Suprapubic skin (tissue), 4 donors: ENCODE measurements at places on chromosomes 16 and 17.

GRCh38 chr16:62620275-62620674 lies 584.0 kb upstream of the CDH8 start:
- DNase-seq: no peak

DNA sequence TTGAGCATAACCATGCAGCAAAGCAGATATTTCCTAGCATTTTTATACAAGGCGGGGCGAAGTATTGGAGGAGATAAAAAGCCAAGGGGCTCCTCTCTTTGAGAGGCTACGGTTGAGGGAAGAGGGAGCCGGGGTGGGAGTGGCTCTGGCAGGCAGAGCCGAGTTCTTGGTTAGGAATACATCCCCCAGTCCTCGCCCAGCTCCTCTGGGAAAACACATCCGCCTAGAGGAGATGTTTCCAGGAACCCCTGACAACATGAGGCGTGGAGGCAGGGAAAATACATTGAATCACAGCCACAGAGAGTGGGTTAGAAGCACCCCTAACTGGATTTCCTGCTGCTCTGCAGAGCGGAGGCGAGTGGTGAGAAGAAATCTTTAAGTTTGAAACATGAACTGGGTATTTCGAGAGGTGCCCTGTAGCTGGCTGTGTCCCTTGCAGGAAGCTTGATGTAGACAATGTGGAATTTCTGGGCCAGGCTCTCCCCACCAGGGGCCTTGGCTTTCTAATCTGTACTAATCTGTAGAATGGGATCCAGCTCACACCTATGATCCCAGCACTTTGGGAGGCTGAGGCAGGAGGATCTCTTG lies 27.3 kb downstream of the TTYH2 start:
- no peak for DNase-seq

DNA sequence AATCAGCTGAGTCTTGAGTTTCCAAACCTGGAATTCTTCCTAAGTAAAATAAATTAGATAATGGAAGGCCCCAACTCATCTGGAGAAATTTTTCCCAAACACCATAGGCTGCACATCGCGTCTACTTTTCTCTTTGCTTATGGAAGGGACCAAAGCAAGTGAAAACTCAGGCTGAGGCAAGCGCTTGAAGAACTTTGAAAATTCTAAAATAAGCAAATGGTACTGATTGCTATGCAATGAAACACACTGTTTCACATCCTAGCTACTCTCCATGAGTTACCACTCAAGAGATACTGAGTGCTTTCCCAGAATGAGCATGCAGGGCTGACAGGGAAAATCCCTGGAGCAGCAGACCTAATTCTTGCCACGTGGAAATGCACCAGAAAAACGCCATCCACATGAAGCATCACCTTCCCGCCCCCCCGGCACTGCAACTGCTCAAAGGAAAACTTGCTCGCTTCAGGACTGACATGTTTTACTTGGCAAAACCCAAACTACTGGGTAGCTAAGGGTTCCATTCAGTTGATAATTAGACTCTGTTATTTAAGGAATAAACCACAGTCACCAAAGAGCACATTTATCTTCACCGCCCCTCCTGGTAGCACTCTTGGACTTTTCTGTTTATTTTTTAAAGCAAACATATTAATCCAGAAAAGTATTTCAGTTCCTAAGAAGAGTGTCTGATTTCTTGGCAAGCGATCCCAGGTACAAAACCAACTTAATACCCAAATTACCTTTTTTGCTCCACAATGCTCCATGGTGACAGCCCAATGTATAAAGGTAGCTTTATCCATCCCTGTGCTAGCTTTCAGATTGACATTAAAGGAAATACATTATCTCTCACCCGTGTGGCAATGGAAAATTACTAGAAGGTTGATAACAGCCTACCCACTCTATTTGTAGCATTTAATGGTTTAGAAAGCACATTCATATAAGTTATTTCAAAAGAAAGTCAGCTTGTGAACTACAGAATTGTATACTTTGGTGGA lies 62.5 kb downstream of the WDR59 start:
- no peak for DNase-seq

DNA sequence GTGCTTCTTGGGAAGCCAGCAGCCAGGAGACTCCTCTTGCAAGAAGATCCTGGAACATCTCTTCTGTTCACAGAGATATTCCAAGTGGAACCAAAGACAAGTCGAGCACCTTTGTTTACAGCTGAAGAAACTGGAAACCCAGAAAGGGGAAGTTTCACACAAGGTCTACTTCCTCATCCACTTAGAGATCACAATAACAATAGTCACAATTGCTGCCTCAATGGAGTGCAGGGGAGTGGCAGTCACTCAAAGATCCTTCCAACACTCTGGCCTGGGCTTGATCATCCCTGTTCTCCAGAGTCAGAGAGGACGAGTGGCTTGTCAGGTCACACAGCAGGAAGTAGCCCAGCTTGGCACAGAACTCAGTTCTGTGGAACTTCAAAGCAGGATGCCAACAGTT lies 46.9 kb upstream of the SIAH1 start:
- no peak for DNase-seq

DNA sequence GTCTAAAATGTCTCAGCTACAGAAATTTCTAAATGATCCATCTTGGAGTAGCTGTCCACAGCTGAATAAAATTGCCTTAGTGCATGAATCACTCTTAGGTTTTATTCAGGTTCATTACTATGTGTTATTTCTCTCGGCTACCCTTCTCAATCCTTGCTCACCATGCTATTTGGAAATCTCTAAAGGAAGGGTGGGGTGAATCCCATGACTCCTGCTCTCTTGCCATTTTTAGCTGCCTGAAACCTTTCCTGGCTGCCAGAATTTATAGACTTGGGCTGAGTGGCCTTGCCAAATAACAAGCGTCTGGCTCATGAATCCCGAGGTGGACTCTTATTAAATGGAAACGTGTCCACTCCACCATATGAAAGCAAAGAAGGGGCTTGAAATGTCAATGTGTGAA lies 936.1 kb upstream of the SOX9 start:
- DNase-seq: no peak

GRCh38 chr16:19898166-19898565 lies 13.5 kb upstream of the GPRC5B start:
- DNase-seq: no peak

GRCh38 chr16:49786926-49787557 lies 68.9 kb downstream of the ZNF423 start:
- no peak for DNase-seq

DNA sequence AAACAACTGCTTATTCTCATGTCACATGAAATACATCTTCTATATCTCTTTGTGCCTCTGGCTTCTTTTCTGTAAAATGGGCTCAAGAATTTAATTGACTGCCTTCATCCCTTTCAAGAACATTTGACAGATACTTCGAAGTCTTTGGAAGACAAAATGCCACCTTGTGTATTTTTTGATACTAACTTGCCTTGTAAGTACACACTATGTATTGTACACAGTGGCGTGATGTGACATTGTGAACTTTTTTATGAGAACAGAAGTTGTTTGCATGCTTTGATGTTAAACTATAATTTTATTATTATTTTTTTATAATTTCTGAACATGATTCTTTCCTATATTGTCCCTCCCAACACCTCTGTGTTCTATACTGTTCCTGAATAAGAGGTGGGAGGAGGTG lies 73.7 kb downstream of the MAP2K4 start:
- no peak for DNase-seq

DNA sequence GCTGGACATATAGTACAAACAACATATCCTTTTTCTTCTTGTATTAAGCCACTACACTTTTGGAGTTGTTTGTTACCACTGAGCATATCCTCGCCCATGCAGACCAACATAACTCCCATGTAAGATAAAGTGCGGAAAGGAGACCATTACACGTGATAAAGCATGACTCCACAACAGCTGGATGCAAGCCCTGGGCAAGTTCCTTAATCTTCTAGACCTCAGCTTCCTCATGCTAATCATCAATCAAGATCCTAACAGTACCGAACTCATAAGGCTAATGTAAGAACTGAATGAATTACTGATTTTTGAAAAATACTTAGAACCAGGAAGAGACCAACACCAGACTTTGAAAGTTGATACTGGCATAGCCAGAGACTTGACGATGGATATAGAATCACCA lies 47.0 kb upstream of the GSG1L start:
- DNase-seq: peak; percentile 24

DNA sequence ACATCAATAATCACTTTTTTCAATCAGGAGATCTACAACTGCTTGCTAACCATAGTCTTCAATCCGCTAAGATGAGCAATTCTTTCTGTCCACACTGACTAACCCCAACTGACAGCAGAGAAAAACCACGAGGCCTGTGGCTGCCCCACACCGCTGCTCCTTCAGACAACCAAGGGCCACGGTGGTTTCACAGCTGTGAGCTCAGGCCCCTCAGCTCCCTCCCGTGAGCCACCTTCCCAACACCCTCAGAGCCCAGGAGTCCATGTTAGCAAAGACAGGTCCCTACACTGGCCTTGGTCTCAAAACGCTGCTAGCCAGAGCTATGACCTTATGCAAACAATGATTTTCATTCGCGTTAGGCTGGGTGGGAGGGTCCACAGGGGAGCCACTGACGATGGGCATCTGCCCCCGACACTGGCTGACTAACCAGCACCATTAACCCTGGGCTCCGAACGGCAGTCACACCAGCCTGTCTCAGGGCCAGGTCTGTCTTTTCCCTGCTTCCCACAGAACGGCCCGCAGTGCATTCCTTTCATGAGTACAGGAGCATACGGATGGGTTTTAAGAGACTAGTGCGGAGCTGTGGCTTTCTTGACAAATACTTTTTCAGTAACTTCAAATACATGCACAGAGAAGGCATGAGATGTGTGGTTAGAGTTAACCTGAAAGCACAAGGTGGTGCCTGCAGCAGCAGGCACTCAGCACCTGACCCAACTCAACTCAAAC lies 67.3 kb downstream of the ANKRD11 start:
- no peak for DNase-seq

DNA sequence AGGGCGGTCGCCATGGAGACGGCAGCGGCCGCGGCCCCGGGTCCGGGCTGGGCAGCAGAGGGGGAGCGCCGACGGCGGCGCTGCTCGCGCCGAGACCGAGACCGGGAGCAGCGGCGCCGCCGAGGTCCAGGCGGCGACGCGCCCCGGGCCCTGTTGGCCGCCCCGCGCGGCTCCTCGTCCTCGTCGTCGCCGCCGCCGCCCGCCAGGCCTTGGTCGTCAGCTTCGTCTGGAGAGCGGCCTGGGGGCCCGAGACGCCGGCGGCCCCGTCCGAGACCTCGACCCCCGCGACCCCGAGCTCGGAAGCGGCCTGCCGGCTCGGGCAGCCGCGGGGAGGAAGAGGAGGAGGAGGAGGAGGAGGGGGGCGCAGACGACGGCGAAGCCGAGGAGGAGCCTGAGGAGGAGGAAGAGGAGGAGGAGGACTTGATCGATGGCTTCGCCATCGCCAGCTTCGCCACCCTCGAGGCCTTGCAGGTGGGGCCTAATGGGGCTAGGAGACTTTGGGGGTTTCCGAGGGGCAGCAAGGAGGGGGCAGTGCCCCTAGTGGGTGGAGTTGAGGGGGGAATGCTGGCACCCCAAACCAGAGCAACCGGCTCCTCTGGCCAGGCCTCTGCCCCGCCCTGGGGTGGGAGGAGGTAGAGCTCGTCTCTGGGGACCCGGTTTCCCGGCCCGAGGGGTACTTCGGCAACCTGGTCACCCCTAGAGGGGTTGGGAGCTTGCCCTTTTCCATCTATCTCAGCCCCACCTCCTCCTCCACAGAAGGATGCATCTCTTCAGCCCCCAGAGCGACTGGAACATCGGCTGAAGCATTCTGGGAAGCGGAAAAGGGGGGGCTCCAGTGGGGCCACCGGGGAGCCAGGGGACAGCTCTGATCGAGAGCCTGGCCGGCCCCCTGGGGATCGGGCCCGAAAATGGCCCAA lies 1.5 kb downstream of the FBRS start:
- DNase-seq: no peak

DNA sequence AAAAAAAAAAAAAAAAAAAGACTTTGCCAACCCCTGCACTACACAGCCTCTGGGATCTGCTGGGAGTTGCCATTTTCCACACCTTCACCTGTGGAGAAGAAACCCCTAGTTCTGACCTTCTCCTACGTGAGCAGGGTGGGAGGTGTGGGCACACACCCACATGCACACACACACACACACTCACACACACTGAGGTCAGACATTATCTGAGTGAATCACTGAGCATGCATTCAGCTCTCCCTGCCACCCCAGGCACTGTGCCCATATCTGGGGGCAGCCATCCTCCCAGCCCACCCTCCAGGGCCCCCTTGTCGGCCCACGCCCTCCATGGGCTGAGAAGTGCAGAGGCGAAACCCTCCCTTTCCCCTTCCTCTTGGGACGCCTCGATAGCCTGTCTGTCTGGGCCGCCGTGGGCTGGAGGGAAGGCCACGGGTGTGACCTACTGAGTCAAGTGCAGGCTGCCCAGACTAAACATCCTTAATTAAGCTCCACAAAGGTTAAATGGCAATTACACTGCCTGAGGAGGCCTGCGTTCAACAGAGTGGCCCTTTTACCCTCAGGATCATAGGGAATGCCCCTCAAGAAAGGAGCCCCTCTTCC lies 143.8 kb downstream of the C16orf95 start:
- no peak for DNase-seq

GRCh38 chr17:37089956-37090355 lies 141.2 kb downstream of the AATF start:
- no peak for DNase-seq

DNA sequence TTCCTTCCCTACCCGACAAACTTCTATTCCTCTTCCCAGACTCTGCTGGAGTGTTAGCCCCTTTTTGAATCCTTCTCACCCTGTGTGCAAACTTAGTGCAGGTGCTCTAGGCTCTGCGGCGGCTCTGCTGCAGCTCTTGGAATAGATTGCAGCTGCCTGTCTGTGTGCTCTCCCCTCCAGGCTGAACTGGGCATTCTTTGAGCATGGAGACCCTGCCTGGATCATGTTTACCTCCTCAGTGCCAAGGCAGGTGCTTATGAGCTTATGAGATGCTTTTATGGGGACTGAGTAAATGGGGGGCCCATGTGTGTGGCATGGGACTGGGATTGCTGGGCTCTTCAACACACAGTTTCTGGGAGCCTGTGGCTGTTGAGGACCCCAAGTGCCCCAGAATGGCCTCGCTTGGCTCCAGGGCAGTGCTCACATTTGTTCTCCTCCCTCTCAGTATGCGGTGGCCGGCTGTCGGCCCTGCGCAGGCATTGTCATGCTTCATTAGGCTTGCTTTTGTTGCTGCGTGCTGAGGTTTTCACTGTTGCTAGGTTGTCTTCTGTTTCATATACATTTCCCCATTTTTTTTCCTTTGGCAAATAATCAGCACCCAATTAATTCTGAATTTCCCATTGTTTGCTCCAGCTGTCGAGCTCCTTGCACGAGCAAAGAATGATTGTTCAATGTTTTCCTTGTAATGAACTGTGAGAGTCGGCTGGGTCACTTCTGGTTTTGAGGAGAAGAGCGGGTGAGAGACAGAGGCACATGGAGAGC lies 185.5 kb upstream of the NLRP1 start:
- no peak for DNase-seq

DNA sequence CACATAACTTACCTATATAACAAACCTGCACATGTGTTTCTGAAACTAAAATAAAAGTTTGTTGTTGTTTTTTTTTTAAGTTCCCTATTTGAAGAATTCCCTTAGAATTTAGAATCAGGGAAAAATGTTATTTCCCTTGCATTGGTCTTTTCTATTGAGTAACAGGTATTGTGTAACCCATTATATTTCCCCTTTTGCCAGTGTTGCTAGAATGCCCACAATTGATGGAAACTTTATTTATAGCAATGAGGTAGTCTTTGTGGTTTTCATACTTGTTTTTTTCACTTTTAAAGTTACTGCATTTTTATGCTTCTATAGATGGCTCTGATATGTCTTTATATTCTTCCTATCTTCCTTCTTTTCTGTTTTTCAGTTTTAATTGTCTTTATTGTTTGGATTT lies 3.9 kb downstream of the NLRP1 start:
- no peak for DNase-seq

- no peak for DNase-seq
These were observed 1.4 kb upstream of the HOXB2 start for GRCh38 chr17:48546137-48546923.
